Central memory CD8-positive, alpha-beta T cell (primary cell): ENCODE measurements at places on chromosomes 2 and 18.

DNA sequence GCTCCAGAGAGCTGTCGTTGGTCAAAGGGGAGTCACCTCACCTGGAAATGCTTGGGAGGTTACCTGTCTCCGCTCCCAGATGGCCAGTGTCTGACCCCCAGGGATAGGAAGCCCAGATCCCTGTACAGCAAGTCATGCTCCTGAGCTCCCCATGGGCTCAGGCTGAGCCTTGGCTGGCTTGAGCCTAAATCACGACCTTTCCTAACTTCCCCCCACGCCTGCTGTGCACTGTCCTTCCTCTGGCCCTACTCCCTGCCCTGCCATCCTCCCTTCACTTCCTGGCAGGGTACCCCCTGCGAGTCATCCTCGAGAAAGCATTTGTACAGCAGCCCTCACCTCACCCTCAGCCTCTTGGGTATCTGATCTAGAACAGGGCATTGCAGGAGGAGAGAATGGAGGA is 9.2 kb upstream of the HDAC4 start:
- no peak for DNase-seq

DNA sequence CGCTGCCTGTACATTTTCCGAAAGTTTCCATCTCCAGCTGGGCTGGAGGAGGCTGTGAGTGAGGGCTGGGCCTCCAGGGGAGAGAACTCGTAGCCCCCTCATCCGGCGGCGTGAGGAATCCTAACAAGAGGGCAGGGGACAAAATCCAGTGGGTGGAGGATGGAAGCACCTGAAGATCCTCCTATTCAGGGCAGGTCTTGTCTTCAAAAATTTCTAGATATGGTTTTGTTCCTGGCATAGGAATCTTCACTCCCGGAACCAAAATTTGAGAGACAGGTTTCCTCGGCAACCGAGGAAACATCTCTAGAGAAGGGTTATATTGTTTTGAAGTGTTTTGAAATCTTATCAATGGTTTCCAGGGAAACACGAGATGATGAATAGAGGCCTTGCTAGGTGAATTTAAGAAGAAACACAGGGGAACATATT is 136.7 kb downstream of the SH3BP4 start:
- no peak for DNase-seq

GRCh38 chr2:185608799-185609198 is 129.8 kb upstream of the FSIP2 start:
- no peak for DNase-seq

DNA sequence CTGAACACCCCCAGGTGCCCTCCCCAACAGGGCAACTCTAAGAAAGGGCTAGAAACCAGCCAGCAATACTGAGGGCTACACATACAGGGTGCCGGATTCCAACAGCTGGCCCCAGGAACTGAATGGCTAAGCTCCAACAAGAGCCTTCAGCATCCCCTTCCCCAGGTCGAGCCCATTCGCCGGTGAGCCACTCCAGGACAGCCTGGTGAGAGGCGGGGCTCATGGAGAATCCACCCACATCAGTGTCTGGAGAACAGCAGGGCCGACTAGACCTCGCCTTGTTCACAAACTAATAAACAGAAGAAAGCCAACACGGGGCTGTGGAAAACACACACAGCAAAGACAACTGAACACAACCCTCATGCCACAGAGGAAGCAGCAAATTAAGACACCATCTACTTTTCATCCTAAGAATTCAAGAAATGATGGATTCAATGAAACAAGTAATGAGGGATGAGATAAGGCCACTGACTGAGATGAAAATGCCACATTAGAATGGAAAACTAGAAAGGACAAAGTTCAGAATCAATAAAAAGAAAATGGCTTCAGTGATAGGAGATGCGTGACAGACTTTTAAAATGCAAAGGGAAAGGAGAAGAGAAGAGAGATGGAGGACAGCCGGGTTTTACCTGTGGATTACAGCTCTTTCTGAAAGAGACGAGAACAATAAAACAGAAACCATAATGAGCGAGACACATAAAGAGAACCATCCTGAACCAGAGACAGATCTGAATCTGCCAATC is 8.2 kb downstream of the PER2 start:
- no peak for DNase-seq

DNA sequence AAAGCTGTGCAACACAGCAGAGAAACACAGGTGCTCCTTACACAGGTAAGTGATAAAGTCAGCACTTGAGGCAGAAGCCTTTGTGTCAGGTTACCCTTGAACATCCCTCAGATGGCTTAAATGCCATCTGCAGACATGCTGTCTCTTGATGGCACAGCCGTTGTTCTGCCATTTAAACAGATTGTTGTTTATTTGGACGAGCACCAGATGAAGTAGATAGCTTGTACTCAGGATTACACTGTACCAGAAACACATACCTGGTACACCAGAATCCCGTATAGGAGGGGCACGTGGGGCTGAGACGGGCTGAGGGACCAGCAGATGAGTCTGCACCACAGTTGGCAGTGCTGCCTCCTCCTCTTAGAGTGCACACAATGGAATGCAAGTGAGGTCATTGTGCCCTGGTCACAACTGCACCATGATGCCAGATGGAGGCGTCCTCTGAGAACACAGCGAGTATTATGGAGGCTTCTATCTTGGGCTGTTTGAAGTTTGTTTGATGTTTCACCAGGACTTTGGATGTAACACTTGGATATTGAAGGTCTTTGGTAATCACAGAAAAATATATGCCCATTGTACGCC is 143.0 kb downstream of the TANC1 start:
- no peak for DNase-seq

- no peak for DNase-seq
Measured at GRCh38 chr18:34697233-34697632, 12.9 kb upstream of the DTNA start.

GRCh38 chr2:85376291-85377065 is 21.9 kb downstream of the ELMOD3 start:
- DNase-seq: no peak

DNA sequence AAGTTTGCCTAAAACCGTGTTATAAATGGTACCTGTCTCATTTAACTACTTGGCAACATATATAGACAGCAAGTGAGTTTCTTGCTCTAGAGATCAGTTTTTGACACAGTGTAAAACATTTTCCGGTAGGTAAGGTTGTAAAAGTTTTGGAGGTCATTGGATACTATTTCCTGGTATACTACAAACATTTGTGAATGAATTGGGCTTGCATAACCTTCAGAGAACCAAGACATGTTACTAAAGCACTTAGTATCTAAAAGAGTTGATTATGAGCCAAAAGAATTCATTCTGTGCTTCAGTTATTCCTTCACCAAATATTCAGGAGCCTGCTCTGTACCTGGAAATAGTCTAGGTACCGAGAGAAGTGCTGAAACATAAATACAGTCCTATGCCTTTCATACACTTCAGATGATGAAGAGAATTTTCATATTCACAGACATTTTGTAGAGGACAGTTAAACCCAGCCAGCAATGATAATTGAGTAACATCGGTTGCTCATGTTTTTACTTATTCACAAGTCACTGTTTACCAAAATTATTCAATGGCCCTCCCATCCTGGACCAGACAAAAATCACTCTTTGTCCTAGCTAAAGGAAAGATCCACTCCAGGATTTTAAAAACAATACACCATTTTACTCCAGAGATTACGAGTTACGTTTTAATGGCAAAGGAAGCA is 319.4 kb upstream of the RBMS1 start:
- no peak for DNase-seq

DNA sequence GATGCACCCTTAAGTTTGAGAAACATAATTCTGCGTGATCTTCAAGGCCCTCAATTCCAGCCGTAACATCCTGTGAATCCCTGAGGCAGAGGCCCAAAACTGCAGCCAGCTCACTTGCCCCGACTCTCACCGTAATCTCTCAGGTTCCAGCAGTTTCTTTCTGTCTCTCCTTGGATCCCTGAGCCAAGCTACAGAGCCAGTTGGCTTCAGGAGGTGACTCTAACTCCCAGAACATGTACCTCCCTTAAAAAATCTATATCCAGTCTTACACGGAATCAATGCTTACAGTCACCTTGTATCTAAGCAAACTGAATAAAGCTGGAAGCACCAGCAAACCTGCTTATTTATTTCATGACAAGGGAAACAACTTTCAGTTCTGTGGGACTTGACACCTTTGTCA is 300.4 kb downstream of the SETBP1 start:
- DNase-seq: no peak

DNA sequence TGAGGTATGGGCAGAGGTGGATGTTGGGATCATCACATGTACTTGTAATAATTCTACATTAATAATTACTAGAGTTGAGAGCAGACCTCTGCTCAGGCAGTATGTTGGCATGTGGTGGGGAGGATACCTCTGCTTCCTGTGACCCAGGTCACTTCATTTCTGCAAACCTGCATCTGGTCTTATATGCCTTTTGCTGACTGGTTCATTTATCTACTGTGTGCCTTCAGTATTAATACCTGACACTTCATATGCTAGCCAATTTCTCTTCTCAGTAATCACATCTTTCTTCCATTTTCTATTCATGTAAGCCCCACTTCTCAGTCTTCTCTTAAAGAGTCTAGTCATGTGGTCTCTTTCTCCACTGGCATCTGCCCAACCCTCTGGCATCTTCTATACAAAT is 41.1 kb upstream of the DLX2 start:
- no peak for DNase-seq

DNA sequence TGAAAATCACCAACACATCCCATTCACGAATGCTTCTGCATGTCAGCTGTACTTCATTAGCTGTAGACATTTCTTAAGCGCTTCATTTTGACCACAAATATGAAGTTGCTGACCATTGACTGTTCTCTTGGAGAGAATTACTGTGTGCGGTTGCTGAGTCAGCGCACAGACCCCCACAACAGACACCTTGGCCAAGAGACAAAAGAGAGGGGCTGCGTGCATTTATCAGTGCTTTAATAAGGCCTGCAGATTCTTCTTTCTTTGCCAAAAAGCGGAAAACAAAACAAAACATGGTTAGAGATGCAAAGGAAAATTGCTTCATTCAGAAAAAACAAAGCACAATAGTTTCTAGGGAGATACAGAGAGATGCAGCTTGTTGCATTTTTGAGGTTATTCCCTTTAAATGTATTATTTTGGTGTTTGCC is 174.7 kb downstream of the ACKR3 start:
- no peak for DNase-seq
